ENCODE measurements at places on chromosomes 1 and 21. TPM values are rescaled to one million over a fixed set of nuclear protein-coding genes. Genes with fewer than 3 reads are reported as not detected.

Gene ATP1A4
- 0.04 TPM for total RNA-seq

Gene KIF17
- total RNA-seq, result 2.8 TPM

Gene CCDC24
- total RNA-seq, result 21.9 TPM

Gene AMY1A
- total RNA-seq, result not detected

Gene RHOU
- 0.17 TPM for total RNA-seq

Gene RGS18
- not detected for total RNA-seq

Gene CYP4B1
- not detected for total RNA-seq

Gene COPA
- total RNA-seq, result 142 TPM

Gene FAM229A
- 3.7 TPM for total RNA-seq

Gene CFHR5
- total RNA-seq, result not detected

Gene UQCRHL
- 11.2 TPM for total RNA-seq

Gene KLF17
- 0.58 TPM for total RNA-seq

Gene CFAP107
- total RNA-seq, result not detected

Gene OR10Z1
- not detected for total RNA-seq

Gene CELA2B
- not detected for total RNA-seq

Gene IQGAP3
- total RNA-seq, result 54.3 TPM

Gene TRIM46
- 5.4 TPM for total RNA-seq

Gene CD1C
- not detected for total RNA-seq

Gene SPRR4
- total RNA-seq, result not detected

Gene DNM3
- total RNA-seq, result 0.98 TPM

Gene SPRR3
- total RNA-seq, result not detected

Gene MSH4
- not detected for total RNA-seq

Gene FALEC
- 0.73 TPM for total RNA-seq

Gene RIPPLY3
- 11.4 TPM for total RNA-seq

Gene KRTAP8-1
- total RNA-seq, result not detected

Gene MAN1C1
- 0.11 TPM for total RNA-seq

Gene IGSF3
- 15.5 TPM for total RNA-seq

Gene PLA2G2C
- not detected for total RNA-seq

Gene LYSMD1
- total RNA-seq, result 6.3 TPM

Gene GRIK3
- not detected for total RNA-seq

Gene CALML6
- 3.0 TPM for total RNA-seq

Gene GJA8
- total RNA-seq, result not detected

Gene GABRD
- not detected for total RNA-seq

Gene SYT14
- total RNA-seq, result 5.2 TPM

Gene CBS
- 8.9 TPM for total RNA-seq

Measured in PC-3 (cell line).